ENCODE measurements at places on chromosomes 2 and 18. TPM values are rescaled to one million over a fixed set of nuclear protein-coding genes. Genes with fewer than 3 reads are reported as not detected.

IMPACT gene
- 32.0 TPM for total RNA-seq

FKBP1B gene
- total RNA-seq, result 13.7 TPM

CFC1 gene
- not detected for total RNA-seq

SERPINB3 gene
- total RNA-seq, result 33.7 TPM

TMEM17 gene
- total RNA-seq, result 1.2 TPM

TEX44 gene
- total RNA-seq, result not detected

PRSS56 gene
- not detected for total RNA-seq

AOX1 gene
- 4.7 TPM for total RNA-seq

MPP4 gene
- not detected for total RNA-seq

SIX2 gene
- 5.3 TPM for total RNA-seq

RAX gene
- total RNA-seq, result not detected

WNT6 gene
- total RNA-seq, result under 0.01 TPM

CAPN14 gene
- 2.2 TPM for total RNA-seq

ARHGAP25 gene
- total RNA-seq, result 0.43 TPM

ACMSD gene
- 1.7 TPM for total RNA-seq

MOCOS gene
- 15.9 TPM for total RNA-seq

CPO gene
- not detected for total RNA-seq

ALKAL2 gene
- total RNA-seq, result not detected

IL18RAP gene
- total RNA-seq, result 0.48 TPM

CRYBA2 gene
- not detected for total RNA-seq

ANKRD30B gene
- total RNA-seq, result not detected

DHRS9 gene
- total RNA-seq, result 0.72 TPM

THADA gene
- total RNA-seq, result 28.7 TPM

CD8B2 gene
- total RNA-seq, result not detected

VWC2L gene
- total RNA-seq, result not detected

UGT1A7 gene
- total RNA-seq, result 1.4 TPM

CCT7 gene
- total RNA-seq, result 351 TPM

TNS1 gene
- 12.0 TPM for total RNA-seq

HOXD9 gene
- not detected for total RNA-seq

TEKT4 gene
- not detected for total RNA-seq

RBKS gene
- 1.1 TPM for total RNA-seq

MDH1B gene
- total RNA-seq, result 0.48 TPM

NT5C1B gene
- not detected for total RNA-seq

IL36B gene
- not detected for total RNA-seq

DNAJC5G gene
- total RNA-seq, result not detected

GALNT5 gene
- total RNA-seq, result 27.0 TPM

RAB17 gene
- 2.1 TPM for total RNA-seq

AMER3 gene
- total RNA-seq, result not detected

Data from tracheal epithelial cell (primary cell).